Activated CD8-positive, alpha-beta memory T cell treated with anti-CD3 and anti-CD28 coated beads for 48 hours (primary cell): ENCODE measurements at places on chromosomes 3 and 15.

DNA sequence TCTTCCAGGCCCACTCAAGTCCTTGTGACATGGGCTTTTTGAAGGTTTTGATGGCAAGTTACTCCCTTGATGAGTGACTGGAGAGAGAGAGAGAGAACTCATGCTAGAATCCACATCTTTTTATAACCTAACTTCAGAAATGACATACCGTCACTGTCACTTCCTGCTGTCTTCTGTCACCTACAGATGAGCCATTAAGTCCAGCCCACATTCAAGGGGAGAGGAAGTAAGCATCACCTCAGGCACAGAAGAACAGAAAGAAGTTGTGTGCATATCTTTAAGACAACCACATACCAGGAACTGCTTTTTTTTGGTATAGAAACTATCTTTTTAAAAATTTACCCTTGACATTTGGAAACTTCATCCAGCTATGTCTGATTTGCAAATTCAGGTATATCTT is 16.6 kb upstream of the TXNRD3 start:
- DNase-seq = no peak

GRCh38 chr3:39668420-39668819 is 141.0 kb upstream of the MYRIP start:
- no peak for DNase-seq

GRCh38 chr15:81947548-81947947 is 98.3 kb downstream of the MEX3B start:
- no peak for DNase-seq

- no peak for DNase-seq
Measured at GRCh38 chr3:164113371-164114332, 964.6 kb downstream of the SI start.

DNA sequence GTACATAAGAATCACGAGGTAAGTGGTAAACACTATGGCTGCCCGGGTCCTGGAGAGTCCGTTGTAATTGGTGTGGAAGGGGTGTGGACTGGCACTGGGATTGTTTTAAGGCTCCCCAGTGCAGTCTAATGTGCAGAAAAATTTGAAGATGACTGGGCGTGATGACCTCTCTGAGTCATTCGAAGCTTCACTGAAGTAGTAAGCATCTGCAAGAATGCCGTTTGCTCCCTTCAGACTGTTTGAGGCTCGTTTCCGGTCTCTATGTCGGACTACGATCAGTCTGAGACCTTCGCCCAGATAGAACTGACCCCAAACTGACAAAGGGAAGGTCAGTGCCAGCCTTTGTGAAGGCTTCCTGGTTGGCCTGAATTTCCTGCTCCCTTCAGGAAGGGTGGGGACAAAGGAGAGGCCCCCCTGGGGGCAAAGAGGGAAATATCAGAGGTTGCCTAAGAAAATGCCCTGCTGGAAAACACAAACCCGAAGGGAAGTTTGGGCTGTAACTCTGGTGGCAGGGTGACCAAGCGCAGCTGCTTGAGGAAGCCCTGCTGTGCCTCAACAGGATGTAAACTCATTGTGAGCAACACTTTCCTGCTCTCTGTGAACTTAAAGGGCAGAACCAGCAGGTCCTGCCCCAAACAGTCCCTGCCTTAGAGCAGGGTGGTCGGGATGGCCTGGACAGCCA is 34.6 kb downstream of the BTD start:
- no peak for DNase-seq

DNA sequence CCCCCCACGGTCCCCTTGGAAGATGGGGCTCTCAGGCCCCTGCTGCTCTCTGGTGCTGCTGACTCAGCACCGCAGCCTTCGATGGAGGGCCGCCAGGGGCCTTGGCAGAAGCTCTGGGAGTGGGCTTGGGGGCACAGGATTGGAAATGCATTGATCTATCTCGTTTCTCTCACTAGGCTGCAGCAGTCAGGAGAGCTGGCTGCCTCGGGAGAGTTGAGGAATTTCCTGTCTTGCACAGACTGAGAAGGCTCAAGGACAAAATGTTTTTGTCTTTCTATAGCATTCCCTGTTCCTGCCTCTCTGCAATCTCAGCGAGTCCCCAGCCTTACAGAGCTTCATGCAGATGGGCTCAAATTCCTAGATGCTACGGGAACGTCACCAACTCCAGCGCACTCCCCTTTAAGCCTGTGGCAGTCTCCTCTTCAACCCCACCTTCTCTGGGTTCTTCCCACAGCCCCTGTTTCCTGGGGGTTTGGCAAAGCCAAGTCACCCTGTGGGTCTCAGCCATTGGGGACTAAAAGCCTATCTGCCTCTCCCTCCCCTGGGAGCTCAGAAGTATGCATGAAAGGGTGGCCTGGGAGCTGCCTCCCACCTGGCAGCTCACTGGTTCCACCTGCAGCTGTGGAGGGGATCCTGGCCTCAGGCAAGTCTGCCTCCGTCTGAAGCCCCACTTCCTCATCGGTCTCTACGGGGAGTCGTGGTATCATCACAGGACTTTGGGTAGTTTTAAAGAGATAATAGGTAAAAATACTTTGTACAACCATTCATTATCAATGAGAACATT is 127.4 kb upstream of the HACD2 start:
- no peak for DNase-seq

- no peak for DNase-seq
Measured at GRCh38 chr15:69931156-69931555, 166.6 kb downstream of the TLE3 start.

- DNase-seq = no peak
Measured at GRCh38 chr3:13659221-13659969, 110.5 kb downstream of the FBLN2 start.

GRCh38 chr15:90212221-90213098 is 11.3 kb downstream of the SEMA4B start:
- DNase-seq = no peak

DNA sequence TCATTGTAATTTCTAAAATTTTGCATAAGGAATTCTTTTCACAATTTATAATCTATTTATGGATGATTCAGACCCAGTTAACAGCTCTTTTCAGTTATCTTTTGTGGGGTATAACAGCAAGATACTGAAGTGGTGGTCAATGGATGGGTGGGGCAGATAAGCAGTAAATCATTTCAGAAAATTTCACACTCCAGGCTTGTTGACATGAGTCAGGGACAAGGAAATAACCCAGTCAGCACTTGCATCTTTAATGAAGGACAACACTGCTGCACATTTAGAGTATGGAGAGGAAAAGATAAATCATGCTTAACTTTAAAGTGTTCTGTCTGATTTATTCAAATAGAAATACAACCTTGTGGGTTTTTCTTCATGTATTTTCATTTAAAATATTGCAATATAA is 181.6 kb downstream of the ROBO1 start:
- no peak for DNase-seq

DNA sequence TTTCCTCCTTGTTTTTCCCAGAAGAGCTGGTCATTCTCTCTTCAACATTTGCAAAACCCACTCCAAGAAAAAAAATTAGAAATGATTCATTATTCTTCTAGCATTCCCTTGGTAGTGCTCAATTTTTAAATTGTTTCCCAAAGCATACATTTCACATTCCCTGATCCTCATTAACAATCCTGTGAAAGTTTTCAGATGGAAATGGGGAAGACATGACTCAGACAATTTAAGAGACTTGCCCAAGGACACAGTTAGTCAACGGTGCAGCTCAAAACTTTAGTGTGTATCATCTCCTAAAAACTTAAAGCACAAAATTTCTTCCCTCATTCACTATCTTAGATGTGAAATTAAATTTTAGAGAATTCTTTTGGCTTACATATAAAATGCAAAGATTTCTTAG is 17.1 kb upstream of the ABI3BP start:
- DNase-seq = no peak

- DNase-seq = no peak
Measured at GRCh38 chr3:48581621-48582481, 13.3 kb downstream of the COL7A1 start.

DNA sequence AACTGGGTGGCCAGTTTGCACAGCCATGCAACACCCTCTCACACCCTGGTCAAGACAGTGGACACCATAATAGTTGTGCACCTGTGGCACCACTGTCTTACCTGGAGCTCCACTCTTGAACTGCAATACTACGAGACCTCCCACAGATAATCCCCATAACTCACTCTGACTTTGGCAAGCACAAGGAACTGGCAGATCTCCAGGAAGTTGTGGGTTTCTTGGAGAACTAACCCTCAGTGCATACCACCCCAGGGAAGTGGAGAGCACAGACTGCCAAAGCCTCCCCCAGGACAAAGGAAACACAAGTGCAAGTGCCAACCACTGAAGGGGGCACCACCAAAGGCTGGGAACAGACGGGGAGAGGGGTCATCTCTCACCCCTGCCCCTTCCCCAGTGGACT is 318.6 kb downstream of the SUCLG2 start:
- DNase-seq = no peak

GRCh38 chr3:153150991-153151390 is 11.0 kb upstream of the RAP2B start:
- no peak for DNase-seq

- DNase-seq = peak; percentile 43
Measured at GRCh38 chr15:93087825-93088199, 1.2 kb downstream of the RGMA start.

- DNase-seq = no peak
Measured at GRCh38 chr3:137335478-137335877, 377.7 kb downstream of the IL20RB start.

GRCh38 chr15:72306211-72306785 is 13.7 kb downstream of the CELF6 start:
- DNase-seq = no peak

DNA sequence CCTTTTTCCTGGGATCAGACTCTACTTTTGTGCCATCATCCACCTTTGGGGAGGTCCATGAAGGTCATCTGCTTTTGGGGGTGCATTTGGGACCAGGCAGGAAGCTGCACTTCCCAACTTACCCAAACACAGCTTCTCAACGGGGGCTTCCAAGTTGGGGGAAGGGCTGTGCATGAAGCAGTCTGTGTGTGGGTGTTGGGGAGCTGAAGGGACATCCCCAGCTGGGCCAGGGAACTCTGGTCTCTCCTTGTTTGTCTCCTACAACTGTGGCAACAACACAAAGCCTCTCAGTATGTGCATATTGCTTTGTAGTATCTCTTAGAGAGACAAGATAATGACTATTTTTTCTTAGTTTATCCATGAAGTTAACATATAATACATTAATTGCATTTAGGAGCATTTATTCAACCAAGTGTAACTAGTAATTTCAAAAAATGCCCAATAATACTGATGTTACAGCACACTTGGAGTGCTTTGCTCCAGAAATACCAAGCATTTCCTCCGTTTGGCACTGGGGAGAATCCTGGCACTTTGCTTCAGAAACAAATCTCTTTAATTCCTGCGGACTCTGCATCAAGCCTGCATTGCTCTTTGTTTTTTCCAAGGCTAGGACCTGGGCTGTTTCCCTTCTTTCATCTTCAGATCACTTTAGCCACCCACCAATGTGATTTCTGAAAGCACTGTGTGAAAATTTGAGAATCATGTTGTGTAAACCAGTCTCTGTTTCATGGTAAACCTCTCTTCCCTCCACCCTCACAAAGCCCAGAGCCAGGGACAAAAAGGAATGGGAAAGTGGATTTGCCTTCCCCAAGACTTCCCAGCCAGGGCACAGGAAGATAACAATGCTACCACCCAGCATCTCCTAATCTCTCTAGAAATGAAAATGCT is 126.2 kb upstream of the PFN2 start:
- no peak for DNase-seq

DNA sequence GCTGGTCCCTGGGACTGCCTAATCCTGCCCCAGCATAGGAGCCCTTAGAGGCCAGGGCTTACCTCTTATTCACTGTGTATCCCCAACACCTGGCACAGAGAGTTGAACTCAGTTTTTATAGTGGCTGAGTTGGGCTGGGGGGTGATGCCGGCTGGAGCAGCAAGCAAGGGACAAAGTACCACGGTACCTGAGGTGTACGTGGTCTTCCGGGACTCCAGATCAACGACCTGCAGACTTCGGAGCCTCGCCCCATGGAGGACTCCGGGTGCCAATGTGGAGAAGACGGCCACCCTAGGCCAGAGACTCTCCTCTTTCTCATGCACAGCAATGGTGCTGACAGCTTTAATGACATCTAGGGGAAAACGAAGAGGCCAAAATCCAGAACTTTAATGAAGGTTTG is 8.1 kb downstream of the WDR73 start:
- no peak for DNase-seq

- DNase-seq = no peak
Measured at GRCh38 chr3:112056451-112056929, 22.0 kb downstream of the TMPRSS7 start.

DNA sequence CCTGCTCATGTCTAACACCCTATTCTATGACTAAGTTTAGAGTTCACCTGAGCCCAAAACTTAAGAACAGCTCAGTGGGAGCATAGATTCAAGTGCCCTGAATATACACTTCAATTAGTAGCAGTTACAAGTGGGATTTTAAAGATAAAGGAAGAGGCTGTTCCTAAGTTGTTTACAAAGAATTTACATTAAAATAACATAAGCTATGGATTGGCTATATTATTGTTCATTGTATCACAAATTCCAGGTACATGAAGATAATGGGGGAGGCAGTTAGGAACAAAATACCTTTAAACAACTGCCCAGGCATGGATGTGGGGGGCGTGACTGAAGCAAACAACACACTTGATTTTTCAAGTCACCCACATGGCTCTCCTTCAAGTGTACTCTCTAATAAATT is 52.7 kb downstream of the ROPN1B start:
- DNase-seq = no peak

- no peak for DNase-seq
Measured at GRCh38 chr15:70507772-70508371, 255.5 kb downstream of the UACA start.

DNA sequence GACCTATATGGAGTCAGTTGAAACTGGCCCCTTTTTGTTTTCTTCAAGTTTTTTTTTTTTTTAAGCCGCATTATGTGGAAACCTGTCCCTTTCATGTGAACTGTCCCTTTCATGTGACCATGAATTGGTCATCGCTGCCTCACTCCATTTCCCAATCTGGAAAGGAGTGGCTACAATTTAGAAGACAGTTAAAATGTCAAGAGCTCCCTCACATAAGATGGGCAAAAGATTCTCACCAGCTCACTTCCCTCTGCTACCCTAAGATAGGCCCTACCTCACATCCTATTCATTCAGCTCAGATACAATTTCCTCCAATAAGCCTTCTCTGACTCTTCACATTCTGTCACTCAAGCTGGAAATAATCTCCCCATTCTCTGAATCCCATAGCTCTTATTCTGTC is 111.3 kb upstream of the BCL6 start:
- DNase-seq = no peak

GRCh38 chr3:138347960-138348753 is at the start of gene MRAS:
TSS of gene MRAS (plus strand) at chr3:138348579. CDS start at chr3:138372884, 24,305 bp downstream.
- no peak for DNase-seq

DNA sequence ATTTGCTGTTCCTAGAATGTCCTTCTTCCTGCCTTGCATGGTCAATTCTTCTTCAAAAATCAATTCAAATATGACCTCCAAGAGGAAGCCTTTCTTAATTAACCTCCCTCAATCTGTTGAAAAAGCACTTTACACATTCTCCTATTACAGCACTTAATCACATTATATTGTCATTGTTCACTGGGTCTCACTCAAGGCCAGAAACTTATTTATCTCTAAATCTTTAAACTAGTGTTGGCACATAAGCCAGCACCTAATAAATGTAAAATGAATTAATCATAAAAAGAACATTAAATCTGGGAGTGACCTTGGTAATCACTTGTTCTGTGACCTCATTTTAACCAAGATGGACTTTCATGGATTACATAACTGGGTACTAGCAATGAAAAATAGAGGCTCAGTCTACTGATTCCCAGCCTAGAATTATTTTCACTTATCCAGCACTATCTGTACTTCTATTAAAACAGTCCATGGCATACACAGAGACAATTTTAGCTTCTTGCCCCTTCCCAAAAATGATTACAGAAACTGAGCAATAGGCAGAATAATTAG is 22.1 kb downstream of the MSL2 start:
- DNase-seq = no peak
